ENCODE measurements at places on chromosomes 1 and 21. TPM values are rescaled to one million over a fixed set of nuclear protein-coding genes. Genes with fewer than 3 reads are reported as not detected.
A peak's percentile ranks its signal among the peaks of the same experiment; 100 is the strongest.

DNA sequence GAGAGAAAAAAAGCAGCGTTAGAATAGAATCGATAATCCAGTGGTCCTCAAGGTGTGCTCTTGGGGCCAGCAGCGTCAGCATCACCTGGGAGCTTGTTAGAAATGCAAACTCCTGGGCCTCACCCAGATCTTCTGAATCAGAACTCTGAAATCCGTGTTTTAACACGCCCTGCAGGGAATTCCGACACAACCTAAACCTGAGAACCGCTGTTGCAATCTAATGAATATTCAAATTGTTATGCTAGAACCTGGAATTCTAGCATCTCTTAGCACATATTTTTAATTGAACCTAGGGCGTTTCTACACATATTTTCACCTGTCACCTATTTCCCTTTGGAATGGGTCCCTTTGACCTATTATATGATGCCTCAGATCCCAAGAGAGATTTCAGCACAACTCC is 175.7 kb downstream of the PSMG1 start:
- no peaks in the 10 kb centered on the region for H3K36me3 ChIP-seq
- DNase-seq: peak; percentile 89
- H3K4me1 ChIP-seq: peaks cover 25% of the 10 kb centered on the region
- peak overlapping the region; percentile 84 for H3K27ac ChIP-seq
- no peak overlapping the region for H3K4me3 ChIP-seq

GRCh38 chr1:30822966-30823581 is 65.5 kb upstream of the LAPTM5 start:
- H3K27me3 ChIP-seq: no peaks in the 10 kb centered on the region
- peak; percentile 51 for DNase-seq
- peaks cover 26% of the 10 kb centered on the region for H3K4me1 ChIP-seq
- no peaks in the 10 kb centered on the region for H3K36me3 ChIP-seq
- H3K27ac ChIP-seq: peak overlapping the region; percentile 89

GRCh38 chr1:247110627-247111258 is 6.6 kb upstream of the ZNF669 start:
- H3K36me3 ChIP-seq: no peaks in the 10 kb centered on the region
- H3K4me1 ChIP-seq: peaks cover 13% of the 10 kb centered on the region
- no peak overlapping the region for H3K27ac ChIP-seq
- H3K4me3 ChIP-seq: peak overlapping the region; percentile 66

GRCh38 chr1:52474807-52475206 is 70.4 kb downstream of the PRPF38A start:
- peaks cover 18% of the 10 kb centered on the region for H3K36me3 ChIP-seq
- DNase-seq: no peak
- H3K4me3 ChIP-seq: no peak overlapping the region
- no peaks in the 10 kb centered on the region for H3K27me3 ChIP-seq
- no peaks in the 10 kb centered on the region for H3K4me1 ChIP-seq
- no peak overlapping the region for H3K27ac ChIP-seq

GRCh38 chr1:153374071-153374470 is 1.4 kb downstream of the S100A12 start:
- H3K4me3 ChIP-seq: no peak overlapping the region
- H3K36me3 ChIP-seq: peaks cover 6% of the 10 kb centered on the region
- H3K27me3 ChIP-seq: no peaks in the 10 kb centered on the region
- no peak overlapping the region for H3K27ac ChIP-seq

GRCh38 chr1:47938520-47938919 is 58.7 kb downstream of the TRABD2B start:
- H3K4me3 ChIP-seq: no peak overlapping the region
- H3K36me3 ChIP-seq: no peaks in the 10 kb centered on the region
- DNase-seq: no peak
- H3K27me3 ChIP-seq: no peaks in the 10 kb centered on the region
- peaks cover 50% of the 10 kb centered on the region for H3K4me1 ChIP-seq

- H3K4me3 ChIP-seq: no peak overlapping the region
- H3K27me3 ChIP-seq: peaks cover 34% of the 10 kb centered on the region
- no peaks in the 10 kb centered on the region for H3K4me1 ChIP-seq
- no peak for DNase-seq
Measured at GRCh38 chr1:54653036-54653435, 11.4 kb downstream of the MROH7 start.

DNA sequence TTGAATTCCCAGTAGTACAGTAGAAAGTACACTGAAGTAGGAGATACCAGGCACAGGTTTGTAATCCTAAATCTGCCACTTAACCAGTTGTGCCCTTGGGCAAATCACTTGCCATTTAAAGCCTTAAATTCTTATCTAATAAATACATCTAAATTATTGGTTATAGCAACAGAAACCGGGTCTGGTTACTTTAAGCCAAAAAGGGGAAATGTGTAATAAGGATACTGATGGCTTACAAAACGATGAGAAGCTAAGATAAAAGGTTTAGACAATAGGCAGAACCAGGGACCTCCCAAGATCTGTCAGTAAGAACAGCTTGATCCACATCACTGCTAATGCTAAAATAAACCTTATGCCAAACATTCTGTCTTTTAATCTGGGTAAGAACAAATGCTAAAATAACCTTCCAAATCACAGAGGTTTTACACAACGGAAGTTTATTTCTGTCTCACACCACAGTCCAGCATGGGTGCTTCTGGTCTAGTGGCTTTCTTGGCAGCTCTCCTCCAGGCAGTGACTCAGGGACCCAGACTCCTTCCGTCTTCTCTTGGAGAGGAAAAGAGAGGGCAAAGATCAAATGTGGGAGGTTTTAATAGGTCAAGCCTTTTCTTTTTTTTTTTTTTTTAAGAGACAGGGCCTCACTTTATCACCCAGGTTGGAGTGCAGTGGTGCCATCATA is 16.5 kb upstream of the ZMYM1 start:
- H3K27ac ChIP-seq: no peak overlapping the region
- peak; percentile 53 for DNase-seq
- no peak overlapping the region for H3K4me3 ChIP-seq
- H3K4me1 ChIP-seq: peaks cover 6% of the 10 kb centered on the region
- H3K36me3 ChIP-seq: no peaks in the 10 kb centered on the region

The C1orf185 gene
- not detected for total RNA-seq

The PAQR6 gene
- 21.5 TPM for total RNA-seq

The ZSCAN20 gene
- total RNA-seq: 5.1 TPM

The TTC22 gene
- total RNA-seq: 3.1 TPM

The CYP4A22 gene
- total RNA-seq: not detected

The SLC45A1 gene
- total RNA-seq: 0.30 TPM
